BE2C (cell line): ENCODE measurements at places on chromosomes 5 and 9.
A peak's percentile ranks its signal among the peaks of the same experiment; 100 is the strongest.

- no peak for DNase-seq
These were observed 8.4 kb downstream of the MATR3 start for GRCh38 chr5:139301808-139302499.

- no peak for DNase-seq
These were observed 7.6 kb downstream of the FOXE1 start for GRCh38 chr9:97860451-97861147.

GRCh38 chr5:142046191-142046590 is 33.4 kb upstream of the GNPDA1 start:
- no peak for DNase-seq

GRCh38 chr5:163347671-163348070 is 89.7 kb upstream of the CCNG1 start:
- peak; percentile 60 for DNase-seq

GRCh38 chr5:109908366-109908765 is 218.6 kb downstream of the MAN2A1 start:
- no peak for DNase-seq

GRCh38 chr9:90288275-90288639 is 354.4 kb downstream of the DIRAS2 start:
- no peak for DNase-seq

DNA sequence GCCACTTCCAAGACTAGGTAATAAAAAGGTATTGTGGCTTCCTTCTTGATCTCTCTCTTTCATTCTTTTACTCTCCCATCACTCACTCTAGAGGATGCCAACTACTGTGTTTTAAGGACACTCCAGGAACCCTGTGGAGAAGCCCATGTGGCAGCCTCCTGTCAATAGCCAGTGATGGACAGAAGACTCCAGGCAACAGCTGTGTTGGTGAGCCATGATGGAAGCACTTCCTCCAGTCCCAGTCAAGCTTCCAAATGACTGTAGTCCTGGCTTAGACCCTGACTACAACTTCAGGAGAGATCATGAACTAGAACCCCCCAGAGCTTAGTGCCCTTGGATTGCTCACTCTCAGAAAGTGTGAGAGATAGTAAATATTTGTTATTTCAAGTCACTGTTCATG is 123.9 kb downstream of the PPP2R2B start:
- DNase-seq = no peak

- no peak for DNase-seq
These were observed 43.0 kb upstream of the GNAQ start for GRCh38 chr9:78074385-78075291.

DNA sequence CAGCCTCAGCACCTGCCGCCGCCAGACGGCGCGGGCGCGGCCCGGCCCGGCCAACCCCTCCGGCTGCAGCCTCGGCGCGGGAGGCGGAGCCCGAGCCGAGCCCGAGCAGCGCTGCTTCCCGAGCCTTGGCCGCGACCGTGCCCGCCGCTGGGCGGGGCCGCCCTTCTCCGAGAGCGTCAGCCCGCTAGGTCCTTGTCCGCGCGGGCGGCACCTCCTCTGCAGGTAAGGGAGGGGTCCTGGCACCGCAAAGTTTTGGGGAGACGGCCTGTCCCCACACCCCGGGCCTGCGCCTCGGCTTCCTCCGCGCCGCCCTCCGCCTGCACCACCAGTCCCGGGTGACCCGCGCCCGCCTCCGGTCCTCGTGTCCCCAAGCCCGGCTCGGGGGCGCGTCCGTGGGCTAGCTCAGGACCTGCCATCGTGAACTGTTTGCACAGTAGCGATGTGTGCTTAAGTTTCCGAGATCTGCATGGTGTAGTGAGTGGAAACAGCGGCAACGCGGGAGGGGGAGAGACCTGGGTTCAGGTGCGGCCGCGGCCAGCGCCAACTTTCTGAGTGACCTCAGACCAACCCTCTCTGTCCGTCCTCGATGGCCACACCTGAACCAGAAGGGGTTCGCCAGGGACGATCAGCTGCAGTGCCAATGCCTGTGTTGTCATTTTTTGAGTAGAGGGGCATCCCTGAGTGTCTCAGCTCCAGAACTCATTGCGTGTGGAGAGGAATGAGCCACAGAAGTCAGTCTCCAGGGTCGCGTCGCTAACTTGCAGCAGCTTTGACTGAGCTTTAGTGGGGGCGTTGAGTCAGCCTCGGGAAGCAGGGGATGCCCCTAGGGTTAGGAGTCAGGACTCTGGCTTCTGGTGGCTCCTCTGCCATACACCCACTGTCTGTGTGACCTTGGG is at the start of gene FRMPD1:
Gene FRMPD1, plus strand, starts transcription at position 82 of the 896 bp plus-strand sequence. CDS start 41,688 bp downstream, outside the sequence.
- DNase-seq = peak; percentile 89

- DNase-seq = no peak
These were observed 155.8 kb downstream of the TSSK1B start for GRCh38 chr5:113278976-113279375.

DNA sequence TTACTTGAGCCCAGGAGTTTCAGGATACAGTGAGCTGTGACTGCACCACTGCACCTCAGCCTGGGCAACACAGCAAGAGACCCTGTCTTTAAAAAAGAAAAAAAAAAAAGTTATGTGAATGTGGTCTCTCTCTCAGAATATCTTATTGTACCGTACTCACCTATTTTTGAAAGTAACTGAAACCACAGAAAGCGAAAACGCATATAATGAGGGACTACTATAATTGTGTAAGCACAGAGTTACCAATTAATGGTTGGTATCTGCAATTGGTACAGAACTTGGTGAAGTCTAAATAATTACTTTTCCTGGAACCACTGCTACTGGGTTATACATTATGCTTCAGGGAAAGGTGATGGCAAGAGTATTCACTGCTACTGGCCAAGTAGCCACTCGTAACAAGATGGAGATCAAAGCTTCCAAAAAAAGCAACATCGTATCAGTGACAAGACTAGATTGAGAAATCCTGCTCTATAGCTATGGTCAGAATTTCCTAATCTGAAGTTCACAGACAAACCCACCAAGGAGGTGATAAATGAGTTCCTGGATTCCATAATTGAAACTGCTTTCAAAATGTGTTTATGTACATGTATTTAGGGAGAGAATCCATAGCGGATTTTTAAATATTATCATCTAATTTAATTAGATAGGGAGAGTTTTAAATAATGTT is 82.7 kb downstream of the NR6A1 start:
- DNase-seq = no peak

DNA sequence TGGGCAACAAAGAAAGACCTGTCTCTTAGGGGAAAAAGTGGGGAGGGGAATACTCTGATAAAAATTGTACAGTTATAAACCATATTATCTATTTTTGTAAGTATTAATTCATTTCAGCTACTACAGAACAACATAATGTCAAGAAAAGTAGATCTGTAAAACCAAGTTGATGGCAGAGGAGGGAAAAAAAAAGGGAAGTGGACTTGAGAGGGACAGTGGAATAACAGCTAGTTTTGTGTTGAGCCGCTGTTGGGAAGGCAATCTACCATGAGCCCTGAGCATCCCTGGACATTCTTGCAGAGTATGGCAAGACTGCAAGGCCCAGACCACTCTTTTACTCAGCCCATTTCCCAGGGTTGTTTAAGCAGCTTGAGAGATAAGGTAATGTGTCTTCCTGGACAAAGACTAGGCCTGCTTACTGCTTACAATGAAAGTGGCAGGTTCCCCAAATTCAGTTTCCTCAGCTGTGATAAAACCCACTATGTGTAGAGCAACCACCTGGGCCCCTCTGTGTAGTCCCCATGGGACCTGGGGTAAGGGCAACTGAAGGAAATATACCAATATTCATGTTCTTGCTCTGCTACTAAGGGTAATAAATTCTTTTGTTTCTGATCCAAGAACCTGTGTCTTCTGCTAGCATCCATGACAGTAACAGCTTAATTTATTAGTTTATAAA is 25.0 kb downstream of the CEP120 start:
- DNase-seq = no peak
